Activated B cell treated with CpG ODN at 0.5 μM for 24 hours (primary cell): ENCODE measurements at places on chromosomes 1 and 21. TPM values are rescaled to one million over a fixed set of nuclear protein-coding genes. Genes with fewer than 3 reads are reported as not detected.

Gene SPRR2B
- not detected in 2 replicates for total RNA-seq

Gene THAP3
- total RNA-seq: 16.2 and 21.3 TPM in 2 replicates

Gene LCE1F
- total RNA-seq: not detected in 2 replicates

Gene RERE
- total RNA-seq: 90.5 and 98.8 TPM in 2 replicates

Gene HNRNPCL4
- not detected in 2 replicates for total RNA-seq

Gene TXNIP
- 300 and 306 TPM in 2 replicates for total RNA-seq

Gene SYTL1
- total RNA-seq: 76.0 and 81.9 TPM in 2 replicates

Gene SPRR1B
- total RNA-seq: not detected in 2 replicates

Gene LIN28A
- not detected in 2 replicates for total RNA-seq

Gene ATF3
- total RNA-seq: 13.1 and 16.8 TPM in 2 replicates

Gene CDA
- not detected in 2 replicates for total RNA-seq

Gene GPR52
- 7.7 and 12.4 TPM in 2 replicates for total RNA-seq

Gene BGLAP
- total RNA-seq: 2.7 and 3.3 TPM in 2 replicates

Gene OR2T35
- total RNA-seq: 0.29 and 1.6 TPM in 2 replicates

Gene KIF21B
- total RNA-seq: 28.1 and 31.8 TPM in 2 replicates

Gene FAM78B
- 0.64 and 1.00 TPM in 2 replicates for total RNA-seq

Gene ATP1A4
- total RNA-seq: not detected in 2 replicates

Gene KRTAP7-1
- not detected in 2 replicates for total RNA-seq

Gene FBXO44
- total RNA-seq: 27.2 and 29.9 TPM in 2 replicates

Gene ITLN2
- not detected in 2 replicates for total RNA-seq

Gene RGS18
- total RNA-seq: 0.78 TPM in 1 of 2 replicates, not detected in the other

Gene FLG2
- total RNA-seq: not detected in 2 replicates
